Pulmonary artery endothelial cell (primary cell): ENCODE measurements at places on chromosomes 2 and 18. TPM values are rescaled to one million over a fixed set of nuclear protein-coding genes. Genes with fewer than 3 reads are reported as not detected.

GRCh38 chr2:134396493-134396892, 142.6 kb downstream of the MGAT5 start:
- DNase-seq, result no peak

- DNase-seq, result no peak
Measured at GRCh38 chr18:79630281-79631095, 49.1 kb upstream of the CTDP1 start.

DNA sequence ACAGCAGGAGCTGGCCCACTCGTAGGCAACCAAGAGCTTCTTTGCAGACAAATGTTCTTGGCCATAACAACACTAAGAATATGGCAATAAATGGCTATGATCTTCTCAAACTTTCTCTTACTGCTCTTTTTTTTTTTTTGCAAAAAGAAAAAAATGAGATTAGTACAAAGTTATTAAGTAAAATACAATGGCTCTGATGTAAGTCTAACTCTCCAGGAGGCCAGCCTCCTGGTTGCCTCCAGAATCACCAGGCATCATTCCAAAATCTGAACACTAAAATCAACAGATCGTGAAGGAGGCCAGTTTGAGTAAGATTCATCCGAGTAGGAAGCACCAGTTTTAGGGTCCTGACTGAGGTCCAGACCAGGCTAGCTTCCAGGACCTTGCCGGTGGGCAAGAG, 20.8 kb upstream of the FIGN start:
- no peak for DNase-seq

DNA sequence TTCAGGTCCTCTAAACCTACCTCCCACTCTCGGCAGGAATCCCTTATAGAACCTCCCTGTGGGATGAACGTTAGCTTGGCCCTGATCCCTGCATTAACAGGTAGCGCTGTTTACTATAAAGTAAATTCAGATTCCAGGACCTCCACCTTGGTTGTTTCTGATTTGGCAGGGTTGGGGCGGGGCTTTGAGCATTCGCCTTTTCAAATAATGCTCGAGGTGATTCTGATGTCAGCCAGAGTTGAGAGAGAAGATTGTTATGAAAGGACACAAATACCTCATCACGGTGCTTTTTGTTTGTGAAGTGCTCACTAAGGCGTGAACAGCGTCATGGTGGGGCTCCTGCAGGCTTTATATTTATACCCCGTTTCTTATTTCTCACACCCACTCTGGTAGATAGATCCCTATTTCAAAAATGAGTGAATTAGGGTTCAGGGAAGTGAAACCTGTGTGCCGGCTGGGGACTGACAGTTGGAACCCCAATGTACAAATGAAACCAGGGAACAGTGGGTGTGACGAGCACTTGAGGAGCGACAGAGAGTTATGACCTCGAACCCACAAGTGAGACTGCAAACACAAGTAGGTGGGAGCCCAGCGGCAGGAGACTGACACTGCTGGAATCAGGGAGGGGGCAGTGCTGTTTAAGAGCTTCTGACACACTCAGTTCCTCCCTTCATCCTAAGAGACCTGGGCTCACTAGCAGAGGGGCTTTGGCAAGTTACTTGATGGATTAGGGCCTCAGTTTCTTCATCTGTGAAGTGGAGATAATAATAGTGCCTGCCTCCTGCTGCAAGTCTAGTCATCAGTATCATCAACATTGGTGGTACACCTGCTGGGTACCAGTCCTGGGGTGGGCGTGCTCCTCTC, 14.2 kb upstream of the CXCR4 start:
- DNase-seq, result no peak

DNA sequence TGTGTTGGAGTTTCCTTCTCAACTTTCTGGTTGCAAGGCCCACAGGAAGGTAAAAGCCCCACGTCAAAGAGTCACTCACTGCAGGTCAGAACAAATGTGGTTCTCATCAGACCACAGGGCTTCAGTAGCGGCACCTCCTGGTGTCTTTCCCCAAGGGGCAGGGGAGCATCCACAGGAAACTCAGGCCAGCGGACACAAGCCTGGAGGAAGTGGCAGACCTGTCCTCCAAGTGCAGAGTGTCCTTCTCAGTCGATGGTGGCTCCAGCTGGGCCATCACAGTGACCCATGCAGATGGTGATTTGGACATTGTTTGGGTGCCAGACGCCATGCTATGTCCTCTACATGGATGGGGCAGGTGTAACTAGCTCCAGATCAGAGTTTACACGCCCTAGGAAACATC, 84.9 kb downstream of the ACKR3 start:
- no peak for DNase-seq

- DNase-seq, result no peak
Measured at GRCh38 chr18:906416-907114, 1.9 kb downstream of the ADCYAP1 start.

- no peak for DNase-seq
Measured at GRCh38 chr18:50090370-50091312, 104.3 kb downstream of the MYO5B start.

DNA sequence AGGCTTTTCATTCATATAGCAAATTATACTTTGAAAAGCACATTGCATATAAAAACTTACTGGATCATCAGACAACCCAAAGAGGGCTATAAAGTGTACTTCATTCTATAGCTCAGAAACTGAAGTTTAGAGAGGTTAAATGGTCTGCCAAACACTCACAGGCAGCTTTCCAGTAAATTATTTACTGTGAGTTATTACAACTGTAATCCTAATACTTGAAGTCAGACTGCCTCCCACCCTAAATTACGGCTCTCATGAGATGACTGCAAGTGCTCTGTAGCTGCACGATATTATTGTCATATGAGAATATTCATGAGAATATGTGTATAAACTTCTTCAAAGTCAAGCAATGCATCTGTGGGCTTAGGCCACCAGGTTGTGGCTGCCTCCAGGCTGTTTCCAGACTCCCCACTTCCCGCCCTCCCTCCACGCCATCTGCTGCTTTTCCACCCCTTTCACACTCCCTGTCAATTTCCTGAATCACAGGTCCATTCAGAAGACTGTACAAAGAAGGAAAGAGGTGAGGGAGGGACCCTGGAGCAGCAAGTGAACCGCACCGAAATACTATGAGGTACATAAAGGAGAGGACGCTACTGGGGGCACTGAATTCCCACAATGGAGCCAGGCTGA, 111.1 kb upstream of the SPOPL start:
- no peak for DNase-seq

The PRKAG3 gene
- not detected in 2 replicates for total RNA-seq

The TLX2 gene
- not detected in 2 replicates for total RNA-seq

DNA sequence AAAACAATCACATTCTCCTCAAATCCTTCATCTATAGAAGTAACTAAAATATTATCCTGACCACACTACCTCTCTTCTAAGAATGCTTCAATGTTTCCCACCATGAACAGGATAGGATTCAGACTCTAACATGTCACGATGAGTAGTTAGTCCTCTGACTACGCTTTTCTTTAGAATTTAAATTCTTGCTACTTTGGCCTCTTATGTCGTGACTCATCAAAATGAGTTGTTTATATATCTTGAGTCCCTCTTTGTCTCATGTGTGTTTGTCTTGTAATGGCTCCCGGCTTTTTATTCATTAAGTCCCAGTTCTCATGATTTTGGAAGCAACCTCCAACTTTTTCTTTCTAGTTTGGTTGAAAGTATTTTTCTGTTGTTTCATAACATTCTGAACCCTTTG, 1289.2 kb downstream of the DSC3 start:
- DNase-seq, result no peak

The DOK6 gene
- total RNA-seq, result under 0.01 TPM in 1 of 2 replicates, not detected in the other

GRCh38 chr2:31728406-31729064, 147.8 kb upstream of the SRD5A2 start:
- no peak for DNase-seq

The TMEM247 gene
- total RNA-seq, result not detected in 2 replicates

- DNase-seq, result no peak
Measured at GRCh38 chr18:59505356-59505755, 146.3 kb upstream of the LMAN1 start.

The RESP18 gene
- total RNA-seq, result not detected in 2 replicates

DNA sequence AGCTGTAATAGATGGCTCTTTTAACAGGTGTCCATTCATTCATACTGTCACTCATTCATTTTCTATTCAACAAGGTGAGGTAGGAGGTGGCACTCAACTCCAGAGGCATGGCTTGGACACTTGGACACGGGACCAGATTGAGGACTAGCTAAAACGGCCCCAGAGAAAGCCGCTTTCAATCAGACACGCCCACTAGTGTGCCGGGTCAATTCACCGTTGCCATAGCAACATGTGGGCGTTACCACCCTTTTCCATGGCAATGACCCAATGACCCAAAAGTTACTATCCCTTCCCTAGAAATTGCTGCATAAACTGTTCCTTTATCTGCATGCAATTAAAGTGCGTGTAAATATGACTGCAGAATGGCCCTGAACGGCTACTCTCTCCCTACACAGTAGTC, 49.2 kb upstream of the LGALSL start:
- DNase-seq, result no peak
